Frontal cortex (tissue), 4 donors: ENCODE measurements at places on chromosomes 11 and 22. TPM values are rescaled to one million over a fixed set of nuclear protein-coding genes. Genes with fewer than 3 reads are reported as not detected.
A peak's percentile ranks its signal among the peaks of the same experiment; 100 is the strongest.

GRCh38 chr11:36343436-36343835, 47.3 kb downstream of the PRR5L start:
- DNase-seq: no peak

GRCh38 chr11:115903179-115903578, 399.0 kb upstream of the CADM1 start:
- no peak for DNase-seq

DNA sequence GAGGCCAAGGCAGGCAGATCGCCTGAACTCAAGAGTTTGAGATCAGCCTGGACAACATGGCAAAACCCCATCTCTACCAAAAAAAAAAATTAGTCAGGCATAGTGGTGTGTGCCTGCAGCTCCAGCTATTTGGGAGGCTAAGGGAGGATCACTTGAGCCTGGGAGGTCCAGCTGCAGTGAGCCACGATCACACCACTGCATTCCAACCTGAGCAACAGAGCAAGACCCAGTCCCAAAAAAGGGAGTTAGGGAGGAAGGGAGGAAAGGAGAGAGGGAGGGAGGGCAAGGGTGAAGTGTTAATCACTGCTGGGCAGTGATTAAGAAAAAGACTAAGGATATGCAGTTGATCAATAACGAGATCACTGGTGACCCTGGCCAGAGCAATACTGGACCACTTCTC, 56.0 kb upstream of the APOA1 start:
- no peak for DNase-seq

DNA sequence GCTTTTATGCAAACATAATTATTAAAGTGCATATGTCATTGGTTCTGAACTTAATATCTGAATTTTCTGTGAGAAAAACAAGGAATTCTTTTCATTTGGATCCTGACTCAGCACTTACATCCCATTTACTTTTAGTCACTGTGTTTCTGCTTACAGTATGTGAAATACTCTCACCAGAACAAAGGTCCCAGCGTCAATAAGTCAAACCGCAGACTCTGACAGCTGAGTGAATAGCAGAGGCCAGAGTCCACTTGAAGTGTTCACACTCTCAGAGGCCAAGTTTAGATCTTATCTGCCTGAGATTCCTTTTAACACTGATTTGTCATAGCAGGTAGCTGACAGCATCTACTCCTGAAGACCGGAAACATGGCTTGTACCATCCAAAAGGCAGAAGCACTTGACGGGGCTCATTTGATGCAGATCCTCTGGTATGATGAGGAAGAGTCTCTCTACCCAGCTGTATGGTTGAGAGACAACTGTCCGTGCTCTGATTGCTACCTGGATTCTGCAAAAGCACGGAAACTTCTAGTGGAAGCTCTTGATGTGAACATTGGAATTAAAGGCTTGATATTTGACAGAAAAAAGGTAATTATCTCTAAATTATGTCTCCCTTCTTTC, 14.6 kb downstream of the BBOX1 start:
- DNase-seq: no peak

- DNase-seq: no peak
These were observed 13.3 kb downstream of the WT1 start for GRCh38 chr11:32421992-32422391.

DNA sequence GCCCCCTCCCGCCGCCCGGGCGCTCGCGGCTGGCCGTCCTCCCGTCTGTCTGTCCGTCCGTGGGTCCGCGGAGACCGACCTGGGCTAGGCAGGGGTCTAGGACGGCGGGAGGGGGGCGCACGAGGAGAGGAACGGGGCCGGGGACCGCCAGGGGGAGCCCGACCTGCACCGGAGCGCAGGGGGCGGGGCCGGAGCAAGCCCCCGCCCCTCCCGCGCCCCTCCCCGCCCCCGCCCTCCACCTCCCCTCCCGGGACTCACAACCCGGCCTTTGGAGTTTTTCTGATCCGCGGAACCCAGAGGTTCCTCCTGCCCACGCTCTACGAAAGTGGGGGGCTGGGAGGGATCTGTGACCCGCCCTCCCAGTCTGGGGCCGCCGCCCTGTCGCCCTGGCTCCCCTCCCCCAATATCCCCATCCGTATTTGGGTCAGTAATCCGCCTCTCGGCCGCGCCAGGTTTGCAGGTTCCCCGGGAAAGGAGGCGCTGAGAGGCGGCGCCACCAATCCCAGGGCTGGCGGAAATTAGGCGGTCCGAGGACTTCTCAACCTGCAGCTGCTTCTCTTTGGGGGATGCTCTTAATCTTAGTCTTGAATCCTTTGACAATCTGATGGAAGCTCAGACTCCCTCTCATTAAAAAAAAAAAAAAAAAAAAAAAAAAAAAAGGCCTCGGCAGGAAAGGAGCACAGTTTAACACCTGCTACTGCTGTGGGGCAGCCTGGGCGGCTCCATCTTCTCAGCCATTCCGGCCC, 925 bp upstream of the KCNJ11 start:
- peak; percentile 72 for DNase-seq

DNA sequence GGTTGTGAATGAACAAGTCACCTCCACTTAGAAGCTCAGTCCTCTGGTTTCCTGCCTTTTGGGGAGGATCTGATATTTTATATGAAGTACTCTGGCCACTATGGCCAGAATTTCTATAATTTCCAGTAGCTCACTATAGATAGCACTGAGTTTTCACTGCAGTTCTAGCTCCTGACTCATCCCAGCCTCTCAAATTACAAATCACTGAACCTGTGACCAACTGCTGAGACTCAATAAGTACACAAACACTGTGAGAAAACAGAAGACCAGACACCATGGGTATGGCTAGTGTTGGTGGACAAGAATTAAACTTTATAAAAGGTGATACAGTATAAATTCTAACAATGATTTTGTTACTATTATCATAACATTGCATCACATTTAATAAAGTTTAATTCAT, 47.1 kb upstream of the UCP3 start:
- no peak for DNase-seq

- DNase-seq: no peak
These were observed 6.2 kb downstream of the STIM1 start for GRCh38 chr11:3861683-3862082.

- DNase-seq: no peak
These were observed 2.2 kb upstream of the GSTT4 start for GRCh38 chr22:24007253-24008021.

DNA sequence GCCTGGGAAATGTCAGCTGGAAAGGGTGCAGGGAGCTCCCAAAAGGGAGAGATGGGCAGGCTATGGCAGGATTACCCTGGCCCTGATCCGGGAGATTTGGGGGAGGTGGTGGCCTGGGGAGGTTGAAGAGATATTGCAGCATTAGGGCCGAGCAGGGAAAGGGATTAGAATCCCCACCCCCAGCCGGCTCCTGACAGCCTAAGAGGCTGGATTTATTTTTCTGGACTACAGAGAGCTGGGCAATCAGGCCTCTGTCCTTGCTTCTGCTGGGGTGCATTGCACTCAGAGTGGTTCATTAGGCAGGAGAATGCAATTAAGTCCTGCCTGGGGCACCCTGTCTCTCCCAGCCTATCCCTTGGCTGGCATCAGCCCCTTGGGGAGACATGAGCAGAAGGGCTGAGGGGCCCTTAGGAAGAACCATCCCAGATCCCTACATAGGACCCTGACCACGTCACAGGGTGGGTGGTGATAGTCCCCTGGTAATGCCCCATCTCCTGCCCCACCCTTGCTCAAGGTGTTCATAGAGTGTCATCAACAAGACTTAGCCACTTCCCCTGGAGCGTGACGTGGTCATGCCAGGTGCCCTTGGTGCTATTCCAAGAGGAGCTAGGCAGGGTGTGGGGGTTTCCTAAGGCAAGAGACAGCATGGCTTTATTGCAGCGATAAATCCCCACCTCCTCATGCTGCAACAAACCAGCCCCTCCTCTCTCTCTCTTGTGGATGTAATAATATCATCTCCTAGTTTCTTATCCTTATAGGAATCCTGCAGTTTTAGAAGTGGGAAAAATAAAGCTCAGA, 38.4 kb upstream of the KLHL35 start:
- no peak for DNase-seq

GRCh38 chr11:120643284-120643683, 131.7 kb downstream of the GRIK4 start:
- DNase-seq: no peak

DNA sequence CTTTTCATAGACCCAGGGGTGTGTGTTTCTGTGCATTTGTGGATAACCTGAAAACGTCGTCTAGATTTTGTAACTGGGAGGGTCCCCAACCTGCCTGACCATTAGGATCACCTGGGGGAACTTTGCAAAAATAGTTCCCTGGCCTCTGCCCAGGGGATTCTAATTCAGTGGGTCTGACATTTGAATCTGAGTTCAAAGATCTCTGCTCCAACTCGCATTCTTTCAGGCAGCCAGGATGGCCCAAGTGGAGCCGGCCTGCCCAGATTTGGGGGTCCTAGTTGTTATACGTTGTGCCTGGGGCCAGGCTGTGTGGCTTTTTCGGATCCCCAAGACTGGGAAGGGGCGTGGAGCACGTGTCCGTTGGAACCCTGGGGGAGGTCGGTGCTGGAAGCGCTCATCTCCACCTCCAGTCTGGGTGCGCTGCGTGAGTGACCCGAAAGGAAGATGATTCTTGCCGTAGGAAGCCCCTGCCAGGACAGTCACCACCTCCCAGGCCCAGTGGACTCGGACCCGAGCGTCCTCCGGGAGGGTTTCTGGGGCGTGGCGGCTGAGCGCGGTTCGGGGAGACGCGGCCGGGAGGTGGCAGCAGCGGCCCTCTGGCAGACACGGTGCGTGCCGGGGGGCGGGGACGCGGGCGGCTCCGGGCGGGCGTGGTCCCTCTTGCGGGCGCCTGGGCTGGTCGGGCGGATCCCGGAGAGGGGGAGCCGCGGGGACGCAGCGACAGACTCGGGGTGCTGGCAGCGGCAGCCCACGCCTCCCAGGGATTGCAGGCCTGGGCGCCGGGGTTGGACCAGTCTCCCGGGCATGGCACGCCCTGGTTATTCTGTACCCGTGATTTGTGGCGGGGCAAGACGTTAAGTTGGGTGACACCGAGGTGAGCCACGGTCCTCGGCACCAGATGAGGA, 29.2 kb upstream of the PLET1 start:
- peak; percentile 92 for DNase-seq

DNA sequence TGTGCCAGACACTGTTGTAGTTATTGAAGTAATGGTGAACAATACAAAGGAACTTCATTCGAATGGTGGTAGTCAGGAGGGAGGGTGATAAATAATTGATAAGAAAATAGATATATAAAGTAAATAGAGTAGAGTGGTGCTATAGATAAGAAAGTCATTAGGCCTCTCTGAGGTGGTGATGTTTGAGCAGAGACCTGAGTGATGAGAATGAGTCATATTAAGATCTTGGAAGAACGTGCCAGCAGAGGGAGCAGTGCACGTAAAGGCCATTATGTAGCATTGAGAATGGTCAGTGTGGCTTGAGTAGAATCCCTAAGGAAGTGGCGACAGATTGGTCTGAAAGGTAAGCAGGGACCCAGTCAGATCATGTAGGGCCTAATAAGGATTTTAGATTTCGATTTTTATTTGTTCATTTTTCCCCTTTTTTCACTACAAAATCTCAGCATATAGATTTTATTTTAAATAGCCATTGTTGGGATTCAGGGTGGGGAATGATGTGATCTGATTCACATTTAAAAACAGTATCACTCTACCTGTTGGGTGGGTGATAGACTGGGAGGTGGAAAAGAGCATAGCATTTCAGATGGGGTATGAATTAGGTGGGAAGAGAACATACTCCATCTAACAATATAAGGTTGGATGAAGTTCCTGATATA, 44.7 kb downstream of the CCDC90B start:
- peak; percentile 16 for DNase-seq

GRCh38 chr22:40401981-40402406, 31.6 kb downstream of the SGSM3 start:
- DNase-seq: no peak

- DNase-seq: no peak
These were observed 10.6 kb upstream of the CSNK1E start for GRCh38 chr22:38327805-38328204.

GRCh38 chr11:18392434-18393321, 1.7 kb upstream of the LDHA start:
- DNase-seq: no peak

- no peak for DNase-seq
These were observed 20.8 kb downstream of the USP35 start for GRCh38 chr11:78209478-78209877.

DNA sequence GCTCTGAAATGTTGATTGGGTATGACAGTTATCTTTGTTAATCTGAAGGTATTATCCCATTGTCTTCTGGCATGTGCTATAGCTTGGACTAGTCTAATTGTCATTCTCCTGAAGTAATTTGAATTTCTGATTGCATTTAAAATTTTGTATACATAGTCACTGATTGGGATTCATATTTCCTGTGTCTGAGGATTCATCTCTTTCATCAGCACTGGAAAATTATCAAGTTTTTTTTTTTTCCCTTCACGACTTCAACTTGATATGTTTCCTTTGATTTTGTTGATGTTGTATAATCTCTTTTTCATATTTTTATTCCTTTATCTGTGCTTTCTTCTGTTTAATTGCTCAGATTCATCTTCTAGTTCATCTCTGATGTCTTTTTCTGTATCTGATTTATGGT, 104.1 kb downstream of the DDX10 start:
- DNase-seq: no peak

Gene PANX3
- not detected for total RNA-seq

Gene F2
- total RNA-seq: not detected

Gene SERPING1
- total RNA-seq: 7.3 TPM

Gene USP2
- total RNA-seq: 2.4 TPM

Gene CARD16
- not detected for total RNA-seq

Gene OR8A1
- total RNA-seq: not detected

Gene MMP8
- total RNA-seq: not detected

Gene LDLRAD3
- 65.2 TPM for total RNA-seq

Gene ASCL2
- total RNA-seq: 0.82 TPM

Gene PGA5
- total RNA-seq: 0.82 TPM
